ENCODE measurements at places on chromosomes 7 and 10.

DNA sequence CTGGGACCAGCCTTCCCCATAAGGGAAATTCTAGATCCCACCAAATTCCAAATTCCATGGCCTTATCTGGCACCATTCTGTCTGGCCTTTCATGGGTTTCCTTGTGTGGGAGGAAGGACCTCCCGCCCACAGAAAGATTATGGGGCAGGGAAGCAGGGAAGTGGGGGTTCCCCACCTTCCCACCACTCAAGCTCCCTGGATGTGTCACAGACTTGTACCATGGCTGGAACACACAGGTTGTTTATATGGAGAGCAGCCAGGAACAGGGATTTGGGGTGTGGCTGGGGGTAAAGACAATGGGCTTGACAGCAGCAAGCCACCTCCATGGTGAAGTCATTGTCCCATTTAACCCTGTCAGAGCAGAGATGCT lies 18.3 kb downstream of the UNC5B start:
- no peak for DNase-seq

DNA sequence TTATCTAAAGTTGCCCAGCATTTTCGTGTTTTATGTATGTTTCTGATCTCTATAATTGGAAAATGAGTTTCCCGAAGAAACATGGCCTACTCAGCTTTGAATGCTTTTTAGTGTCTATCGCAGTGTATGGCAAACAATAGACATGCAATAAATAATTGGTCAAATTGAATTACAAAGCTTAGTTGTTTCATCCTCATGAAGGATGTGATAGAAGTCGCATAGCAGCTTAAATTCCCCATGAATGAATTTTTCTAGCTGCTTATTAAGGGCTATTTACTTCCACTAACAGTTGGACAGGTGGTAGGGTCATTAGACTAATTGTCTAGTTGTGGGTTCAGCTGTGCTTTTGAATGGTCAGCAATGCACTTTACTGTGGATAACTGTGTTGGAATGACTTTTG lies 467.3 kb upstream of the MBL2 start:
- DNase-seq = no peak

GRCh38 chr7:33593611-33594010 lies 311.7 kb upstream of the BMPER start:
- DNase-seq = no peak

GRCh38 chr7:22329816-22330524 lies 27.0 kb downstream of the RAPGEF5 start:
- no peak for DNase-seq

DNA sequence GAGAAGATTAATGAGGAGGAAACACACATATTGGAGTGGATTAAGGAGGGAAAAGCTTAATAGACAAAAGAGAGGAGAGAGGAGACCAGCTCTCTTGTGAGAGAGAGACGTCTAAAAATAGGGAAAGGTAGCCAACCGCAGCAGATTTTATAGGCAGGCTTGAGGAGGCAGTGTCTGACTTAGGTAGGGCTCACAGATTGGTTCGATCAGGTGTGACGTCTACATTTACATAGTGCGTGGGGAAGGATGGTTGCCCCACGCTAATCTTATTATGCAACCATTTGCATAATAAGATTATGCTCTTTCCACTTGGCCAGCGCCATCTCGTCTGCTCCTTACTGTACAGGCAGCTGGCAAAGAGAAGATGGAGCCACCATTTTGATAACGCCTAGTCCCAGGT lies 122.0 kb downstream of the MARCHF5 start:
- DNase-seq = no peak

DNA sequence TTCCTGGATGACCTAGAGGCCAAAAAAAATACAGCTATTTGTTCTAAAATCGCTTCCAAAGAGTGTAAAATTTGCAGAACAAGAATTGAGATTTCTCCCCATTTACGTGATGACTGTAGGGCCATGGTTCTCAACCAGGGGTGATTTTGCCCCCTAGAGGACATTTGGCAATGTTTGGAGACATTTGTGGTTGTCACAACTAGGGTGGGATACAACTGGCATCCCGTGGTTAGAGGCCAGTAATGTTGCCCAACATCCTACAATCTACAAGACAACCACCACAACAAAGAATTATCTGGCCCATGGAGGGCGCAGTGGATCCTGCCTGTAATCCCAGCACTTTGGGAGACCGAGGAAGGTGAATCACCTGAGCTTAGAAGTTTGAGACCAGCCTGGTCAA lies 22.8 kb upstream of the MALSU1 start:
- DNase-seq = no peak

DNA sequence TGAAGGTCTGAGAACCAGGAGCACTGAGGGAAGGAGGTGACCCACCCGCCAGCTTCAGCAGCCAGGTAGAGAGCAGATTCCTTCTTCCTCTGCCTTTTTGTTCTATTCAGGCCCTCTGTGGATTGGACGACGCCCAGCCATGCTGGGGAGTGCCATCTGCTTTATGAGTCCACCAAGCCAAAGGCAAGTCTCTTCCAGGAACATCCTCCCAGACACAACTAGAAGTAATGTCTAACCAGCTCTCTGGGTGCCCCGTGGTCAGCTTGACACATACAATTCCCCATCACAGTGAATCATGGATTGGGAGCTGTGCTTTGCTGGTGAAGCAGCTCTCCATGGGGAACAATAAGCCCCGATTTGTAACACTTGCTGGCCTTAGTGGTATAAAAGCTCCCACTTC lies 125.2 kb downstream of the CCDC3 start:
- DNase-seq = no peak

DNA sequence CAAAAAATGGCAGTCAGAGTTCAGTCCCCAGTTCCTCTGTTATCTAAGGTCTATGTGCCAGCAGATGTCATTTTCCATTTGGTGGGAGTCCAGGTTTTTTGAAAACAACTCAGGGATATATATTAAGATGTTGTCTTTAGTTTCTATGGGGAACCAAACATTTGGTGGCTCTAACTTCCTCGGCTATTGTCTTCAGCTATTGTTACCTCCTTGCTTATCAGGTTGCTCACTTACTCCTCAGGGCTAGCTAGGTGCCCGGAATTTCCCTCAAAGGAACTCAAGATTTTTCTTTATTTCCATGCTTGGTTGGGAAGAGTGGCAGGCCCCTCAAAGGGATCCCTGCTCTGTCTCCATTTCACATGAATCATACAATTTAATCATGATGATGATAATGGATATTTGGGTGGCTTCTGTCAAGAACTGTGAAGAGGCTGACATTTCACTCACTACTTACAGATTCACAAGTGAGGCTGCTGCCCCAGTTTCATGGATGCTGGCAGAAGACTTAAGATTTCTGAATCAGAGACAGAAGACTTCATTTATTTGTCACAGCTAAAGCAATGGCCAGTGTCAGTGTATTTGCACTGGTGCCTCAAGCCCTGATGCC lies 182.8 kb downstream of the PKD1L1 start:
- no peak for DNase-seq

- no peak for DNase-seq
Observed at GRCh38 chr7:95531605-95532219, 46.0 kb downstream of the ASB4 start.

GRCh38 chr7:77971726-77972125 lies 173.2 kb downstream of the PHTF2 start:
- DNase-seq = no peak

GRCh38 chr7:4286351-4286750 lies 395.7 kb upstream of the FOXK1 start:
- no peak for DNase-seq

GRCh38 chr7:235576-236395 lies 43.4 kb downstream of the FAM20C start:
- DNase-seq = no peak

GRCh38 chr7:150727381-150727780 lies 9.8 kb upstream of the GIMAP5 start:
- no peak for DNase-seq

DNA sequence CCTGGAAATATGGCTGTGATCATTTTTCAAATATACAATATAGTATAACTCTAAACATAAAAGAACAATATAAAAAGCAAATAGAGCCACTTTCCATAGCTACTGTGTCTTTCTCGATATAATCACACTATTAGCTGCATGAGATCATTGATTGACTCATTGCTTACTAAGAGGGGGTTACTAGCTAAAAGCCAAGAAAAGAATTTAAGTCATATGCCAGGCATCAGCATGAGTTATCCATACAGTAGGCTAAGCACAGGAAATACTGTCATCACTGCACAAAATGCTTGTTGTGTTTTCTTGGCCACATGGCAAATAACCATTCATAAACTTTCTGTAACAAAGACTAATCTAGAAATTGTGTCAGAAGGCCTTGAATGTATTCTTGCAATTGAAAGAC lies 18.8 kb upstream of the ABCB5 start:
- DNase-seq = no peak

DNA sequence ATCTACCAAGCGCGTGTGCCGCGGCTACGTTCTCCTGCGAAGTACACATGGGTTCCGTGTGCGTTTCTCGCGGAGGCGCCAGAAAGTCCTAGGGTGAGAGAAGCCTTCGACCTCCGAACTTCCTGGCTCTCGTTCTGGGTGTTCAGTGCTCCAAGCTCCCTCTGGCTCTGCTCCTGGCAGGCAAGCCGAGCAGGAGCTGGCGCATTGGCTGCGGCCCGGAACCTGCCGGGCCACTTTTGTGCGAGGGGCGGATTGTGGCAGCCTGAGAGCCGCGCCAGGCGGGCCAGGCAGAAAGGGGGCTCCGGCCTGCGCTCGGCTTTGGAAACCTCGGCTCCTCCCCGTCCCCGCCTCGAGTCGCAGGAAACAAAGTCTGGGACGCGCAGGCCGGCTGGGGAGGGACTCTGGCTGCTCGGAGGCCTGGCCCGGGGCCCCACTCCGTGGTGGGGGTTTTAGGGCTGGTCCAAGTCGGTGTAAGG lies 9.6 kb downstream of the EMX2 start:
- no peak for DNase-seq

DNA sequence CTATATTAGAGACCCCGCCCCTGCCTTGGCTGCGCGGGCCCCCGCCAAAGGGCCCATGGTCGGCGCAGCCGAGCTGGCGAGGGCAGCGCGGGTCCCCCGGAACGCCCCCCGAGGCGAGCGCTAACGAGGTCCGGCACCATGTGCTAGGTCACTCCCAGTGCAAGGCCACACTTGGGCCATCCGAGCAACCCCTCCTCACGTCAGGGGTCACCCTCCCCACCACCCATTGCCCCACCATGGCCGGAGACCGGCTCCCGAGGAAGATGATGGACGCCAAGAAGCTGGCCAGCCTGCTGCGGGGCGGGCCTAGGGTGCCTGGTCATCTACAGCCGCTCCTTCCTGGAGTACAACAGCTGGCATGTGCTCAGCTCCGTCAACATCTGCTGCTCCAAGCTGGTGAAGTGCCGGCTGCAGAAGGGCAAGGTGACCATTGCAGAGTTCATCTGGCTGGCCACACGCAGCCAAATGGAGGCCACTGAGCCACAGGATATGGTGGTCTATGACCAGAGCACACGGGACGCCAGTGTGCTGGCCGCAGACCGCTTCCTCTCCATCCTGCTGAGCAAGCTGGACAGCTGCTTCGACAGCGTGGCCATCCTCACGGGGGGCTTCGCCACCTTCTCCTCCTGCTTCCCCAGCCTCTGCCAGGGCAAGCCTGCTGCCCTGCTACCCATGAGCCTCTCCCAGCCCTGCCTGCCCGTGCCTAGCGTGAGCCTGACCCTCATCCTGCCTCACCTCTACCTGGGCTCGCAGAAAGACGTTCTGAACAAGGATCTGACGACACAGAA lies 12.4 kb upstream of the SEC24C start:
- no peak for DNase-seq

DNA sequence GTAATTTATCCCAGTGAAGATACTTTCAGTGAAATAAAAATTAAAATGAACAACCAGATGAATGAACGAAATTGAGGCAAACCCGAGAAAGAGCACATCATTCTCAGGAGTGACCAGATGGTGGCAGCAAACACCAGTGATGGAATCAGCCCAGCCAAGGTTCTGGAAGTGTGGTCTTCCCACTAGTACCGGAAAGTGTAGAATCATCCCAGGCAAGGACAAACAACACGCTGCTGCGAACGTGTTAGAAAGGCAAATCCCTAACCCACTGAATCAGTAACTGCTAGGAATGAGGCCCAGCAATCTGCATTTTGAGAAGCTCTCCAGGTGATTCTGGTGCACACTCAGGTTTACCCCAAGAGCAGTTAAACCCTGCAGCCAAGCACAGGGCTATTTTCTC lies 15.5 kb upstream of the SLC18A3 start:
- no peak for DNase-seq

DNA sequence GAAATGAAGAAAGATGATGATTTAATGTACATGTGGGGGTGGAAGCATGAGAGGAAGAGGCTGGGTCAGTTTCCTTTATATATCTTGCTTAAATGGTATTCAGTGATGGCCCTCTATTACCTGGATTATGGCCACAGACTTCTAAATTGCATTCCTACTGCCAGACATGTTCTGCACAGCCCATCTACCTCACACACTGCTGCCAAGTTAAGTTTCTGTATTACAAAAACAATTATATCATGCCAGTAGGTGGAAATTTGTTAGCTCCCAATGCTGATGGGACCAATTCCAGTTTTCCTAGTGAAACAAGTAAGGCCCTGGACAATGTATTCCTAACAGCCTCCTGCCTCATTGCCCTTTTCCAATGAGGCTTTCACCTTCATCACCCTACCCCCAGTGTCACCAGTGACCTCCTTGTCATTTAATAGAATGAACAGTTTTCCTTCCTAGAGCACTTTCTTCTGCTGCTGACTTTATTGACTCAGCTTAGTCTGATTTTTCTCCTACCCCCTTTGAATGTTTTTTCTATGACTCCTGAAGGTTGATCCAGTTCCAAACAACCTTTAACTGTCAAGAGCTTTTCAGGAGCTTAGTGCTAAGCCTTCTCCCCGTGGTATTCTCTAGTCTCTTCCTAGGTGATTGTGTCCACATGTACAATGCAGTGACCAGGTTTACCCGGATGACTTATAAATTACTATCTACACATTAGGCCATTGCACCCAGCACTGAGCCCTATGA lies 316.6 kb upstream of the ANKRD30A start:
- DNase-seq = no peak

DNA sequence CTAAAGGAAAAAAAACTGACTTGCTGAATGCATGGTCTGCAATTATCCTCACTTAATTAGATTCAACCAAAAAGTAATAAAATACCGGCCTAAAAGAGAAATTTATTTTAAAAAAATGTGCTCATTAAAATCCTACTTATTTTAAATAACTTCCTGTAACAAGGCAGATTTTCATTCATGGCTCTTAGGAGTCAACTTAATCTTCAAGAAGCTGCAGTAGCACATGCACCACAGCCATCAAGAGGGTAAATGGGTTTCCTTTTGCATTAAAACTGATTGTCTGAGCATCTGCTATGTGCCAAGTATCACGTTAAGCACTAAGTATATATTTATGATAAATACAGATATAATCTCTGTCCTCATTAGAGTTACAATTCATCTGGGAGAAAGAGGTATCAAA lies 69.9 kb downstream of the SNX13 start:
- no peak for DNase-seq

- DNase-seq = no peak
Observed at GRCh38 chr7:30684351-30684750, 2.1 kb upstream of the CRHR2 start.

- no peak for DNase-seq
Observed at GRCh38 chr7:85204496-85204895, 17.6 kb upstream of the SEMA3D start.

All from CD4-positive, alpha-beta T cell treated with Interleukin-15 for 1 hour (primary cell).